Cortex of kidney (tissue), 1 donor: ENCODE measurements at places on chromosomes 2 and 18.

DNA sequence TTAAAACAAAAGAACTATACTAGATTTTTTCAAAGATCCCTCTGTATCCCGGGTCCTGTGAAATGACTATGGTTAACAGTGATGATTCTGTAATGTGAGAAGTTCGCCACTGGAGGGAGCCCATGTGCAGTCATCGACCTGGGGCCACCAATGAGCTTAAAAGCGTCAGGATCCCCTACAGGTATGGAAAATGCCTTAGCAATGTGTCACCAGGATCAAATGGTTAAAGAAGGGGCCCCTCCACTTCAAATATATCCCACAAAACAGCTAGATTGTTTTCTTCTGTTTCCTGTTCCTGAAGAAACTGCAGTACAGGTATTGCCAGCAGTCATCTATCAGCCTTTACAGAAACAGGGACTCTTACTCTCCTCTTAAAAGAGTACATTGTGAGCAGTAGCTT, 15.3 kb downstream of the CHRNA1 start:
- DNase-seq: no peak

DNA sequence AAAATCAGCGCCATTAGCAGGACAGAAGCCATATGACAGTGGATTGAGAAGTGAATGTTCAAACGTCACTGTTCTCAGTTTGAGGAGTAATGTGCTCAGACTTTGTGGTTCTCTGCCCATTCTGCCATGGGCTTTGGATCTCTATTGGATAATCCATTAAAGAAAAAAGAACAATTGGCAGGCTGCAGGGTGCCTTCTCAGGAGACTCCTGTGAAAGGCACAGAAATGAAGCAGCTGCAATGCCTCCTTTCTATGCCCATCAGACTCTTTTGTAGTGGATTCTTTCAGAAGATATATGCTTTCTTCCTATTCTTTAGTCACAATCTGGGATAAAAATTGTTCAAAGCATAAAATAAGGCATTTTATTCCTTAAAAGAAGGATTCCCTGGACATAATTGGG, 506.9 kb upstream of the KLHL29 start:
- DNase-seq: no peak

GRCh38 chr2:152443771-152444170, 108.8 kb downstream of the FMNL2 start:
- no peak for DNase-seq

GRCh38 chr18:55224086-55224625, 264.9 kb upstream of the CCDC68 start:
- no peak for DNase-seq

GRCh38 chr18:74567822-74568221, 29.8 kb upstream of the ZNF407 start:
- DNase-seq: no peak

GRCh38 chr2:232486558-232487384, 863 bp downstream of the ECEL1 start:
- DNase-seq: no peak

GRCh38 chr2:122236152-122236874, 480.9 kb downstream of the TSN start:
- DNase-seq: no peak

DNA sequence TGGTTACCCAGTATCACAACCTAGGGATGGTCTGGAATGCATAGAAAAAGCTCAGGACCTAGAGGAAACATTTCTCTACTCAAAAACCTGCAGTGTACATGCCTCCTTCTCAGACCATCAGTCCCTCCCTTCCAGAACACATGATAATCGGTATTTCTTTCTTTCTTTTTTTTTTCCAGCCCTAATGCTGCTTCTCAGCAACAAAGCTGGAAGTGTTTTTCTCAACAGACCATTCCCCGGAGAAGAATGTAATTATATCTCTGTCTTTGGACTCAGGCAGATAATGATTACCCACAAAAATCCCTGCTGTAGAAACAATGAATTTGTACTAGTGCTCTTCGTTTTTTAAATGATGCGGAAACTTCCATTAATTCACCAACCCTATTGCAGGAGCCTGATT, 44.1 kb upstream of the NDUFV2 start:
- no peak for DNase-seq

- no peak for DNase-seq
Measured at GRCh38 chr2:61575447-61575859, 37.3 kb upstream of the XPO1 start.

GRCh38 chr18:13613591-13614501, 112.5 kb downstream of the FAM210A start:
- DNase-seq: no peak

- no peak for DNase-seq
Measured at GRCh38 chr2:156340804-156341451, 8.4 kb upstream of the NR4A2 start.

- DNase-seq: no peak
Measured at GRCh38 chr2:77479395-77479794, 42.8 kb downstream of the LRRTM4 start.

DNA sequence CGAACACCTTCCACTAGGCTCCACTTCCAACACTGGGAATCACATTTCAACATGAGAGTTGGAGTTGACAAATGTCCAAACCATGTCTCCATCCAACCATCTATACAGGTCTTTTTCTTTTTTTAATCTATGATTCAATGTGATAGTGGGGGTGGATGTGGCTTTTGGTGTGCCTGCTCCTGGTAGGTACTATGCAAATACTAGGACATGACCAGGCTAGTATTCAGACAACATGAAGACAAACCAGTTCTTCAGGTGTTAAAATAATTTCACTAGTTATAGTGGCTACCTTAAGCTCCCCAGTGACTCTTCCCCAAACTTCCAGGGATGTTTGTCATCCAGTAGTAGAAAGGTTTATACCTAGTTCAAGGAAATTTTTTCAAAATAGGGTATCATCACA, 387.5 kb downstream of the CDH2 start:
- no peak for DNase-seq

GRCh38 chr2:158726911-158727592, 68.1 kb upstream of the DAPL1 start:
- DNase-seq: no peak

- DNase-seq: no peak
Measured at GRCh38 chr2:86764661-86765309, 25.9 kb downstream of the CD8A start.

- DNase-seq: no peak
Measured at GRCh38 chr18:31596081-31596872, 4.6 kb downstream of the TTR start.

DNA sequence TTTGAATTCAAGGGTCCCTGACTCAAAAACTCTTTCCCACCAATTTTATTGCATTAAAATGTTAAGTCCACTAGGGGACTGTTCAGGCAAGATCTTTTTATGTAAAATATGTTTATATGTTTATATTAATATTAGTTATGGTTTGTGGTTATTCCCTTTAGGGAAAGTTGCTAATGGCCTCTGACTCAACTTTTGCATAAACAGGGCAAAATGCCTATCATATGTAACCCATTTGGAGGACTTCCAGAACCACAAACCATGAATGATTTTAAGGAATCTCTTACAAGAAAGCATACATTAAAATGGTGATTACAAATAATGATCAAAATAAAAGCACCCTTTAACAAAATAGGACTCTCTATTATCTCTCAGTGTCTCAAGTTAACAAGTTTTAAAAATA, 1484.5 kb upstream of the ZEB2 start:
- no peak for DNase-seq

DNA sequence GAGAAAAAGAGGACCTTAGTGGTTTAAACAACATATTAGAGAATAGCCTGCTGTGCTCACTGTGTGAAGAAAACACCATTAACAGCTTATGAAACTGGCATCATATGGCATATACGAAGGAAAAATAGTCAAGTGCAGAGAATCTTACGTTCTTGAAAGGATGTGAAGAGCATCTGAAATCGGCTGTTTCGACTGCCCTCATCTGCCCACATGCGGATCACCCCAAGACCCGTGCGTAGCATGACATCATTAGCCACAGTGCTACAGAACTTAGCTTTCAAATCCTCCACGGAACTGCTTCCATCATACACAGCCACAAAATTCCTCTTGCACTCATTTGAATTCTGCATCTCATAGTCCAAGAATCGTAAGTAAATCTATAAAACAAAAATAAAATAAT, 84.3 kb downstream of the NETO1 start:
- no peak for DNase-seq

GRCh38 chr18:69408522-69408921, 7.8 kb downstream of the DOK6 start:
- DNase-seq: no peak

DNA sequence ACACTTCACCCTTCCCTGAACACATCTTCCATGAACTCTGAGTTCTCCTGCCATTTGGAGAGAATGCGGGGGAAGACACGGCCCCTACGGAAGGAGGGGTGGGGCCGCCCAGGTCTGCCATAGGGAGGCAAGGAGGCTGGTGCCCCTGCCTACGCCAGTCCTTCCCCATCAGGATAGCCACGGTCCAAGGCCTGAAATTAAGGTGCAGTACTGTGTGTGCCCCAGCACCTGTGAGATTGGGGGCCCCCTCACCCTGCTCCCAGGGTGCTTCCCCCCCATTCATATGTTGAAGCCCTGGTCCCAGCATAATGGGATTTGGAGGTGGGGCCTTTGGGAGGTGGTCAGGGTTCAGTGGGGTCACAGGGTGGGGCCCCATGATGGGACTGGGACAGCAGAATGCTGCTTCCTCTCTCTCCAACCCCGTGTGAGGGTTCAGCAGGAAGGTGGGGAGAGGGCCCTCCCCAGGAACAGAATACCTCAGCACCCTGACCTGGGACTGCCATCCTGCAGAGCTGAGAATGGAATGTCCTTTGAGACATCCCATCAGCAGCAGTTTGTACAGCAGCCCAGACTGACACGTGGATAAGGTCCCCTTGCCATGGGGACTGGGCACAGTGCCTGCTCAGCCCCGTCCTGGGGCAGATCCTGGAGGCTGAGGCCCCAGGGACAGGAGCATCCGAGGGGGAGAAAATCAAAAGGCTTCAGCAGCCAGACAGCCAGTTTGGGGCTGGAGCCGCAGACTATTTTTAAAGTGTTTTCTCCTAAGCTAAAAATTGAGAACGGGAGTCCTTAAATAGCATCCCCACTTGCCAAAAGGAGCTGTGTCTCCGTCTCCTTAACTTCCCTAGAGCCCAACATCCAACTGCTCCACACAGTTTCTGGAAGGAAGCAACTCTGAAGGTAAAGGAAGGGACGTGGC, 105.1 kb downstream of the NDUFA10 start:
- no peak for DNase-seq

DNA sequence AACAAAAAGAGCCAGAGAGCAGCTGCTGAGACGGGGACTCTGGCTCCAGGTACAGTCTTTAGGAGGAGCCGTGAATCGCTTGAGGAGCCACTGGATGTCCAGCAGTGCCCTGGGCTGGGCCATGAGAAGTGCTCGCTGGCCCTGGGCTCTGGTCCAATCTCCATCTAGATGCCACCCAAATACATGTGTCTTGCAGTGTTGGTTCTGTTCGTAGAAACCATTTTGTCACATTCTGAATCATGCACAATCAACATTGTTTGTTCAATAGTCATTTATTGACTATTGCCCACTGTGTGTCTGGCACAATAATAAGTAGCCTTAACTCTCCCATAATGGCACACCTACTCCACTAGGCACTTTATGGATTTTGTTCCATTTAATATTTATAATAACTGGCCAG, 26.1 kb downstream of the TYMS start:
- DNase-seq: no peak

- DNase-seq: no peak
Measured at GRCh38 chr2:165794536-165794928, 485 bp upstream of the GALNT3 start.

GRCh38 chr18:37636831-37637477, 71.4 kb upstream of the CELF4 start:
- DNase-seq: no peak

GRCh38 chr2:45823723-45824206, 172.3 kb downstream of the PRKCE start:
- no peak for DNase-seq

GRCh38 chr2:121429119-121429903, 101.4 kb upstream of the RNU4ATAC start:
- DNase-seq: no peak

- no peak for DNase-seq
Measured at GRCh38 chr2:68387408-68388350, 22.6 kb downstream of the PLEK start.

DNA sequence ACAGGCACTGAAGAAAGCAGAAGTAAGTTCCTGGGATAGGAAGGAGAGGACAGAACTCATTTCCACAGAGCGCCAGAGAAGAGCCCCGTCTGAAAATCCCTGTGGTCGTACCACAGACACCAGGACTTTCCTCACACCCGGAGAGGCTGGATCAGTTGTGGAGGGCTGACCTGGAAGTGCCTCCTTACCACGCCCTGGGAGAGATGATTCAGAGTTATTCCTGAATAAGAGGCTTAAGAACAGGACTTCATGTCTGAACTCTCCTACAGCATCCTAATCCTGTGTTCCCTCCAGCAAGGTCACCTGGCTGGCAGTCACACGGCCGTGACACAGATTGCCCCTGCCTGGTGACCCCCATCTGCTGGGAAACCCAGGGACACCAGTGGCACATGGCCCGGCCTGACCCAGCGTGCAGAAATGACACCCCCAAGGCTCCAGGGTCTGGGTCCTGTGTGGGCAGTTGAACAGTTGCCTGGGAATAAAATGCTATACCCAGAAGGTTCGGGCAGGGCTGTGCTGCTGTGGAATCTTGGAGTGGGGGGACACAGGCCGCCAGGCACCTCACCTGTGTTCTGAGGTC, 105.9 kb downstream of the PXDN start:
- no peak for DNase-seq

DNA sequence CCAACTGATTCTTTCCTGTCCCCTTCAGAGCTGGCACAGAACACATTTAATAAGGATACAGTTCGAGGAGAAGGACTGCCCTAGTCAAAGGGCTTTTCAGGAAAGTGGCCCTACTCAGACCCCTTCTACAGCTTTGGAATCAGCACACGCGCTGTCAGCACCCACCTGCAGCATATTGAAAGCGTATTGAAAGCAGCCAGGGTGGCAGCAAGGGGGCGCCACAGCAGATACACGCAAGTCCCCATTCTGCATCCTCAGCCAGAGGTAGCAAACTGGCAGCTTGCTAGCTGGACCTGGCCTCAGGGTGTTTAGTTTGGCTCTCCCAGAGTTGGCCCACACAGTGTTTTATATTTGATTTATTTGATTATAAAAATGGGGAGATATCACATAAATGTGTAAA, 101.0 kb upstream of the NT5C1B start:
- no peak for DNase-seq

GRCh38 chr2:39385172-39385571, 51.9 kb downstream of the MAP4K3 start:
- no peak for DNase-seq

DNA sequence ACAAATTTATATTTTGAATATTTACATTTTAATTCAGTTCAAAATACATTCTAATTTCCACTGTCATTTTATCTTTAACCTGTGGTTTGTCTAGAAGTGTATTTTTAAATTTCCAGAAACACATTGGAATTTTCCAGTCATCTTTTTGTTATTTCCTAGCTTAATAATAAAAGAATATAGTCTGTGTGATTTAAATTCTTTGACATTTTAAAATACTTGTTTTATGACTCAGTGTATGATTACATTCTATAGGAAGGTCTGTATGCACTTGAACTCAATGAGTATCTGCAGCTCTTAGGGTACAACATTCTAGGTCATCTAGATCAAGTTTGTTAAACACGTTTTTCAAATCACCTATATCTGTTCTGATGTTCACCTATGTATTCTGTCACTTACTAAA, 88.3 kb upstream of the MBOAT2 start:
- no peak for DNase-seq
